ENCODE measurements at places on chromosomes 7 and 10.

DNA sequence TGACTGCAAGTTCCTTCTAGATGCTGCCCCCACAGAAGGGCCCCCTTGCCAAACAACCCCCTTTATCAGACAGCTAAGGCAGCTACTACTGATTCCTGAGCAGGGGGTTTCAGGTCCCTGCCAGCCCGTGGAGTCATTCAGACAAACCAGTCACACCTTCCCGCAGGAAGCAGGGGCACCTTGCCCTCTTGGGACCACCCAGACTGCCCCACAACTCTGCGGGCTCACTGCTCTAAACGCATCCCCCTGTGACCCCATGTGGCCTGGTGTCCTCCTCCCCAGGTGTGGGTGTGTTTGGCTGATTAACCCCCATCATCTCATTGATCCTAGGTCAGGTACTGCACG, 298.9 kb downstream of the TCERG1L start:
- no peak for DNase-seq

DNA sequence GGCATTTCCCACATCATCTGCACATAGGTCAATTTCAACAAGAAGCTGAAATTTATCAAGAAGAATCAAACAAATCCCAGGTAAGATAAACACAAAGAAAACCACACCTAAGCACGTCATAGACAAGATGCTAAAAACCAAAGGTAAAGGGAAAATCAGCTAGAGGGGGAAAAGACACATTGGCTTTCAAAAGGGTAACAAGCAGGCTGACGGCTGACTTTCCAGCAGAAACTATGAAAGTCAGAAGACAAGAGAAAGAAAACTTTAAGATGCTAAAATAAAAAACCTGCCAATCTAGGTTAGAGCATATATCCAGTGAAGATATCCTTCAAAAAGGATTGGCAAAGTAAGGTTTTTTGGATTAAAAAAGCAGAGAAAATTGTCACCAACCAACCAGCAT, 59.9 kb upstream of the RHEB start:
- DNase-seq = no peak

GRCh38 chr10:60140651-60141632, 234.6 kb upstream of the CCDC6 start:
- no peak for DNase-seq

GRCh38 chr7:1853986-1854865, 184.1 kb downstream of the ELFN1 start:
- DNase-seq = no peak

DNA sequence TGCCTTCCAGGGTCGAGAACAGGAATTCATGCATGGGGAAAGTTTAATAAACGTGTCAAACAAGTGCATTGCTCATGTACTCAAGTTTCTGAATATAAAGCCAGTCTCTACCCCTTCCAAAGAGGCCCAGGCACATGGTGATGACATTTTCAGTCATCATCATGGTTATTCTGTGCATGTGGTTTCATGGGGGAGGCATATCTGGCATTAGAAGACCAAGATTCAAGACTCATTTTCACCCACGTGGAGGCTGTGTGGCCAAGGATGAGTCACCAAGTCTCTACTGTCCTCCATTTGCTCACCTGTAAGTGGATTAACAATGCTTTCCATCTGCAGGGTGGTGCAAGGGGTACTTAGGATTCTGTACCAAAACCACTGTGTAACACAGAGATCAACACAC, 34.0 kb upstream of the CNPY1 start:
- no peak for DNase-seq

DNA sequence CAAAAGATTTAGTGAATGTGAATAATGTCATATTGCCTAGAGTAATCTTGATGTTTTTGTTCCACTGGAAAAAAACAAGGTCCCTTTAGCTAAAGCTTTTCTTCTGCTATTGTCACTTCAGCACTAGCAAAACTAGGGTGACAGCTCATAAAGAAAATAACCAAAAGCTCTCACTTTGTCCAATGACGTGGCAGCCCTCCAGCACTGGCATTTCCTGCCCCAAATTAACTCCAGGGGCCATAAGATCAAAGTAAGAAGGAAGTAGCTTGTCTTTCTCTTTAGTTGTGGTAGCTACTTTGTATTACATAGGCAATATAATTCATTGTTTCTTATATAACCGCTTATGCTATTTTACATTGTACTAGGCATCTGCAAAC, 47.3 kb downstream of the LRRN3 start:
- no peak for DNase-seq

DNA sequence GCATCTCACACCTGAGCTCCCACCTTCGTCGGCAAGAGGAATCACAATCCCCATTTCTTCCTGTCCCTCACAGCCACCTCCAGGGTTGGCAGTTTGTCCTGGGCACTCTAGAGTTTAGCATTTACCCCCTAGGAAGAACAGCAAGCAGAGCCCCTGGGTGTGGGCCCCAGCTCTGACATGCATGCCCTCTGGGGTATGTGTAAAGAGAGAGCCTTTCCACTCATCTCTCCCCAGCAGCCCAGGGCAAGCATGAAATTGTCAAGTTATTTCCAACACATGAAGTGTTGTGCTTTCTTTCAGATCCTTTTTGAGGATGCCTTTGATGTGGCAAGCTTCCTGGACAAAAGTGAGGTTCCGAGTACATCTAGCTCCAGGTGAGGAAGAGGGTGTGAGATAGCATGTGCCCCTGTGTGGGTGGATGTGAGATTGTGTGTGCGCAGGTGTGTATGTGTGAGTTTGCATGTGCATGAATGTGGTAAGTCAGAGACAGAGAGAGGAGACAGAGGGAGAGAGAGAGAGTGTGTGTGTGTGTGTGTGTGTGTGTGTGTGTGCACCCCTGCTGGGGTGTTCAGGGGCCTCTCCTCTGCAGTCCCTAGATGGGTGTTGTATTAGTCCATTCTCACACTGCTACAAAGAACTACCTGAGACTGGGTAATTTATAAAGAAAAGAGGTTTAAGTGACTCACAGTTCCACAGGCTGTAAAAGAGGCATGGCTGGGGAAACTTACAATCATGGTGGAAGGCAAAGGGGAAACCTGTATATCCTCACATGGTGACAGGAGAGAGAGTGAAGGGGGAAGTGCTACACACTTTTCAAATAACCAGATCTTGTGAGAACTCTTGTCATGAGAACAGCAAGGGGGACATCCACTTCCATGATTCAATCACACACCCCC, 18.1 kb downstream of the STRA8 start:
- DNase-seq = no peak

- no peak for DNase-seq
Observed at GRCh38 chr7:146375170-146375569, 258.6 kb downstream of the CNTNAP2 start.

- no peak for DNase-seq
Observed at GRCh38 chr10:87966459-87966858, 103.0 kb downstream of the PTEN start.

DNA sequence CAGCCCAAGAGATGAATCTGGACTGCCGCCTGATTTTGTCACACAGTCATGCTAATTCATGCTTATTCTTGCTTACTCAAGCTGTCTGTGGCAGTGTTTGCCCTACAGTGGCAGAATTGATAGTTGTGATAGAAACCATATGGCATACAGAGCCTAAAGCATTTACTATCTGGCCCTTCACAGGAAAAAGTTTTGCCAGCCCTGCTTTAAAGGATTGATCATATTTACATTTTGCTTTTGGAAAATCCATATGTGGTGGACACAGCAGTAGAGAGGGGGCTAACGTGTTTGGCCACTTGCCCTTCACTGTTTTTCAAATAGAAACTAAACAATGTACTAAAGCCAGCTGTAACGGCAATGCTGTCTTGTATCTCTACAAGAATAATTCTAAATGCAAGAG, 974.0 kb upstream of the GHITM start:
- DNase-seq = no peak

GRCh38 chr10:113053091-113053490, 103.0 kb downstream of the TCF7L2 start:
- no peak for DNase-seq

- peak; percentile 17 for DNase-seq
Observed at GRCh38 chr7:118080947-118081346, 103.0 kb upstream of the LSM8 start.

GRCh38 chr10:128887856-128888255, 579.2 kb upstream of the MGMT start:
- no peak for DNase-seq

- DNase-seq = no peak
Observed at GRCh38 chr7:157587805-157588560, 251.2 kb downstream of the DNAJB6 start.

DNA sequence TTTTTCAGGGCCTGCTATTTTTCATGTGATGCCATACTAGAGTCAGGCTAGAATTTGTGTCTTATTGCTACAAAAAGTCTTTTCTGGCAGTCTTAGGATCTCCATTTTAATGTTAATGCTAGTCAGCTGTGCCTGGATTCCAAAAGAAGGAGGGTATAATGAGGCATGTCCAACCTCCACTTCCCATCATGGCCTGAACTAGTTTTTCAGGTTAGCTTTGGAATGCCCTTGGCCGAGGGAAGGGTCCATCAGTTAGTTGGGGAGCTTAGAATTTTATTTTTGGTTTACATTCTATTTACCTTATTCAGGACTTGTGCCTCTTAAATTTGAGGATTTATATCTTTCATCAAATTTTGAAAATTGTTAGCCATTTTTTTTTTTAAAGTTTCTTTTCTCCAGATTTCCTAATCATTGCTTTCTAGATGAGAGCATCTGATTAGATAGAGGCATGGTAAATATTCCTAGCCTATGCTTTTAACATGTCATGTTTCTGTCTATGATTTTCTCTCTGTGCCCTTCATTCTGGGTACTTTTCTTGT, 6.5 kb upstream of the ZNF777 start:
- DNase-seq = no peak

GRCh38 chr10:99394761-99395386, 35.5 kb downstream of the GOT1 start:
- no peak for DNase-seq

GRCh38 chr7:132520591-132521280, 55.5 kb downstream of the PLXNA4 start:
- DNase-seq = no peak

- DNase-seq = no peak
Observed at GRCh38 chr10:66365686-66366085, 560.1 kb upstream of the LRRTM3 start.

- no peak for DNase-seq
Observed at GRCh38 chr7:130913639-130914553, 179.9 kb upstream of the KLF14 start.

DNA sequence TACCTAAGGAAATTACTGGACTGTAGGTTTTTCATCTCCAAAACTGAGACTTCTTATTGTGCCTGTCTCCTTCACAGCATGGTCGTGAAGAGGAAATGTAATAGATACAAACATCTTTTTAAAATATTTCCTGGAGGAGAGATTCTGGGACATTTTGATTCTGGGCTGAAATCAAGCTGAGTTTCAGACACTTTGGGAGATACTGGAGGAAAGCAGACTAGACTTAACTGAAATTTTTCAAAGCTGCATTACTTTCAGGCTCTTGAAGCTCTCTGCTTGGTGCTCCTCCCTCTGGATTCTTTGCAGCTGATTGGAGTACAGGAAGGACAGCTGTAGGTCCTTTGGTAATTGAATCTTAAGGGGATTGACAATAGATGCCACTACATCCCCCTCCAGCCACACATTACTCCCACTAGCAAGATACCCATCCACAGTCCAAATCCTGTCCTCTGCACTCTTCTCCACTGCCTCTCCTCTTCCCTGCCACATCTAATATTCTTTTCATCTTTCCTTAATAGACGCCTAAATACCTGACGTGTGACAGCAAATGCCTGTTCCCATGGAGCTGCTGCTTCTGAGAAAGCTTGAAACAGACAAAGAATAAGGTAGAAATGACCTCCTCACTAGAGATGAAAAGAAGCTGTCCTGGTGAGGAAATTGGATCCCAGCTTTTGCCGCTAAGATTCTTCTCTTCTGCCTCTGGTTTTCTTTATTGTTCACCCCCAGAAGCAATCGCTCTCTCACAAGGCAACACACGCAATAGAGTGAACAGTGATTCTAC, 111.5 kb upstream of the PHYHIPL start:
- DNase-seq = no peak

DNA sequence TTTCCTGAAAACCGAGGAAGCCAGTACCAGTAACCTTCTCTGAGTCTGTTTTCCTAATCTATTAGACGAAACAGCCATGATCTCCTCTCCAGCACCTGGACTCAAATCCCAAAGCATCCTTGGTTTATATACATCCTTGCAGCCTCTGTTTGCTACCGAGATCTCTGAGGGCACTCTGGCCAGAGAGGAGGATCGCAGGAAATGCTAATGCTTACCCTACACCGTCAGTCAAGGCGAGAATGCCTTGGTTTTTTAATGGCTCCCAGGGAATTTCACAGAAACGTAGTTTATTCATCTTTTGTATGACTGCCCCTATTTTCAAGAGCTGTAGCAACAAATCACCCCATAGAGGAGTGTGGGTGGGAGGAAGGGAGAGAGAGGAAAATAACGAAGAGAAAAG, 91.5 kb upstream of the CALN1 start:
- no peak for DNase-seq

DNA sequence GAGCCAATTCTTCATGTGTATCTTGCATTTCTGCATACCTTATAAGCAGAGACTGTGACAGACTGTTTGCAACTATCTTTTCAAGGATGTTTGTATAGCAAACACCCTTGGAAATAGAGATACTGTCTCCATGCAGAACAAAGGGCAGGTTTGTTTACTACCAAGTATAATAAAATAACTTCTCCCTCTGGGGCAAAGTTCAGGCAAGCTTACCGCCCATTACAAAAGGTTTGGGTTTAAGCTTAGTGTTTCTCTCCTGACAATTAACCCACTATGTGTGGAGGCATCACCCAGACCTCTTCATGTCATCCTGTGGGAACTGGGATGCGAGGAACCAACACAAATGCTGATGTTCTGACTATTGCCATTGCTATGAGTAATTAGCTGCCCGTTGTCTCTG, 479.1 kb upstream of the ZMIZ1 start:
- DNase-seq = no peak

DNA sequence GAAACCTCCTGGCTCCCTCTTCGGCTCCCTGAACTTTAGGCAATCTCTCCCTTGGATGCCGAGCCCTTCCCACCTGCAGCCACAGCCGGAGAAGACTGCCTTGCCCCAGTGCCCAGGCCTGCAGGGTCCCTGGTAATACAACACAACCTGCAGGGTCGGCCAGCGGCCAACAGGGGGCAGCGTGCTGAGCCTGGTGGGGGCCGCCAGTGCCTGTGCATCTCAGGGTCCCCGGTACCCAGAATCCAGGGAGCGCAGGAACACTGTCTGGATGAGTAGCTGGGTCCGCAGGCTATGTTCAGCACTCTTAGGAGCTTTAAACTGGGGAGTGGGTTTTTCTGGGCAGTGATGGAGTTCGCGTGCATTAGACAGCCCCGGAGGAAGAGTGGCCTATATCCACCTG, 17.5 kb upstream of the C10orf71 start:
- DNase-seq = no peak

DNA sequence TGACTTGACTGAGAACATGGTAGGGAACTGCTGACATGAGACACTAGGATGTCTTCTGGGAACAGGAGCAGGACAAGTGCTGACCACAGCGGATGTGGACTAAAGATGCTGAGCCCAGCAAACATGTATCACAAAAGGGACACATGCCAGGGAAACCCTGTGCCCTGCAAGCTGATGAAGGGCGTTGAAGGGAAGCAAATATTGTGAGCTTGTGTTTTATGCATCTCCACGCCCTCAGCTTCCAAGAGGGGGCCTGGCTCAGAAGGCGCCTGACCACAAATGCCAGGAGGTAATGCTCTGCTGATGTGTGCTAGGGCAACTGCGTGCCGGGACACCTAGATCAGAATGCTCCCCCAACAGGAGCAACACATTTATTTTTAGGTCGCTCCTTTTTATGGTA, 207.3 kb downstream of the CXCL12 start:
- no peak for DNase-seq

- DNase-seq = no peak
Observed at GRCh38 chr10:34966040-34966439, 124.1 kb downstream of the CUL2 start.
